Fibroblast of upper back skin (primary cell): ENCODE measurements at places on chromosomes 6 and 20.
A peak's percentile ranks its signal among the peaks of the same experiment; 100 is the strongest.

DNA sequence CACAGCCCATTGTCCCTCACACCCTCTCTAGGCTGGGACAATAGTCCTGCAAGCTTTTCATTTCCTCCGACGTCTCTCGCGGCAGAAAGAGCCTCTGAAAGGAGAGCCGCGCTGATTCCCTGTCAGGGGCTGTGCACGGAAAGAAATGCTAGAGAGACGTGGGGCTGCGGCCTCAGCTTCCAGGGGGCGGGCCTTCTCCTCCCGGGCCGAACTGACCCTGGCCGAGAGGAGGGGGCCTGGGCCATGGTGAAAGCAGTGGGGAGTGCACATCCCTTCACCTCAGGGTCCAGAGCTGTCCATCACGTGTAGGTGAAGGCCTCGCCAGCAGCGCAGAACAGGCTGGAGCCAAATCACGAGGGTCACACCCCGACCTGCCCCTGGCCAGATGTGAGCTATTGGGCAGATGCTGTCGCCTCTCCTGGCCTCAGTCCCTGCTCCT, 220.4 kb downstream of the TAF4 start:
- DNase-seq, result no peak

- no peak for DNase-seq
These were observed 27.3 kb upstream of the HFE start for GRCh38 chr6:26059941-26060340.

GRCh38 chr6:51490101-51490500, 597.3 kb downstream of the PKHD1 start:
- DNase-seq, result no peak

GRCh38 chr6:71766796-71767195, 119.6 kb upstream of the RIMS1 start:
- DNase-seq, result no peak

DNA sequence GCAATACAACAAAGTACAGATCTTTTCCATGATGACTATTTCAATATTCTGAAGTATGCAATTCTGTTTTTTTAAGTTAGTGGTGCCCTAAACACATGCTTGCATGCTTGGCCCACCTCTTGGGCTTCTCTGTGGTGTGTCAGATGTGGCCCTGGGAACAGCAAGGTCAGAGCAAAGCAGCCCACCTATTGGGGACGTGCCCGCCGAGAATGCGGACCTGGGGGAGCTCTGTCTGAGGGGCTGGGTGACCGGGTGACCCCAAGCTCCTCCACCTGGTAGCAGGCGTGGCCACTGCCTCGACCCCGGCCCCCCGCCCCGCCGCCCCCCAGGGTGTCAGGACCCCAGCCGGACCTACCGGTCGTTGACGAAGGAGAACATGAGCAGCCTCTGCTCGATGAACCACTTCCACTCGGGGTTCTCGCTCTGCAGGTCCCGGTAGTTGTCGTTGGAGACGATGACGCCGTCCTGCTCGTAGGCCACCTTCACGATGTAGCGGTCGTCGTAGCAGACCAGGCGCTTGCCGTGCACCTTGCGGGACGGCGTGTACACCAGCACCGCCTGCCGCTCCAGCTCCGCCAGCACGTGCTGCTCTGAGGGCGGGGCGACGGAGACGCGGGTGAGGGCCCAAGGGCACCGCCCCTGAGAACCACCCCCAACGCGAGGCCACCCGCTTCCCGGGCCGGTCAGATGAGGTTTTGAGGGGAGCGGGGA, 28.3 kb downstream of the ZC3H12D start:
- DNase-seq, result no peak

DNA sequence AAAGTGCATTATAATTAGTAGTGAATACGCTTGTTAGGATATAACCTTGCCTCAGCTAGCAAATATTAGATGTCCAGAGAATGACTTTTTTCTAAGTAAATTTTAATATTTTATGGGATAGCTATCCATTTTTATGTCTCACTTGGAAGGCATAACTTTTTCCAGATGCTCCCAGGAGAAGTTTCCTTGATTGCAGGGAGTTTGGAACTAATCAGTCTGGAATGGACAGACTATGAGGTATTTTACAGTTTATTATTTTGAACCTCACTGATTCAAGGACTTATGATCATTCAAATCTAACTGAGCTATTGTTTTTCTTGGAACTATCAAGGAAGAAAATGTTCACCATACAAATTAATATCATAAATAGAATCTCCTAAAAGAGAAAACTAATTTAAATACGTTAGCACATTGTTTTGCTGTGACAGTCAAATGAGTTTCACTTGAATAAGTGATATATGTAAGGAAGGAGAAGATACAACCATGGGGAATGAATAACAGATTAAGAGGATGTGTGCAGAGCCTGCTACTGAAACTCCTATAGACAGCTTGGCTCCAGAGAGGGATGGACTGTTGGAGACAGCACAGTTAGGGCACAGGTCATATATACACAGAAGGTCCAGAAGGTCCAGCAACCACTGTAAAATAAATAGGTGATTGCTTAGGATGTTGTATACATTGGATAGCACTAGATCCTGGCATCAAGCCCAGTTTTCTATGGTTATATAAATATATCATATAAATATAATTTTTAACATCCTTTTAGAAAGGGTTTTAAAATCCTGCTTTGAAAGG, 20.6 kb upstream of the LCA5 start:
- peak; percentile 25 for DNase-seq

GRCh38 chr6:138082232-138082631, 25.0 kb downstream of the PERP start:
- DNase-seq, result no peak

- no peak for DNase-seq
These were observed 151.1 kb upstream of the ESR1 start for GRCh38 chr6:151656392-151656791.

GRCh38 chr6:42451333-42452170, at the start of gene TRERF1:
Gene TRERF1, minus strand, starts transcription at chr6:42451926. Its CDS starts 182,336 bp downstream, at chr6:42269590.
- peak; percentile 84 for DNase-seq

GRCh38 chr6:146200176-146200575, 171.3 kb downstream of the GRM1 start:
- peak; percentile 89 for DNase-seq

DNA sequence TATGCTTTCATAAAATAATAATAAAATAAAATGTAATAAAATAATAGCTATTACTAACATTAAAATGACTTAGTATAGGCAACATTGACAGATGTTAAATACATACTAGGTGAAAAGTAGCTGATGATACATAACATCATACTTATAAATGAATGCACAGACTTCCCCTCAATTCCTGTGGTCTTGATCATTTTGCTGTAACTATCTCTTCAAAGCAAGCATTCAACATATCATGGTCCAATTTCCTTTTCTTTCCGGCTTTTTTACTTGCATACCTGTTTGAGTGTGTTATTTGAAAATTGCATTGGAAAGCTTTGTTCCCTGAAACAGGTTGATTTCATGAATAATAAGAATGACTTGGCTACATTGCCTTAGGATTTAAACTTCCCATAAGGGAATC, 309.3 kb downstream of the HDGFL1 start:
- DNase-seq, result peak; percentile 67

- peak; percentile 25 for DNase-seq
These were observed 727.3 kb downstream of the MAFB start for GRCh38 chr20:39961637-39962244.

GRCh38 chr6:157847846-157848245, 24.8 kb downstream of the SNX9 start:
- no peak for DNase-seq

DNA sequence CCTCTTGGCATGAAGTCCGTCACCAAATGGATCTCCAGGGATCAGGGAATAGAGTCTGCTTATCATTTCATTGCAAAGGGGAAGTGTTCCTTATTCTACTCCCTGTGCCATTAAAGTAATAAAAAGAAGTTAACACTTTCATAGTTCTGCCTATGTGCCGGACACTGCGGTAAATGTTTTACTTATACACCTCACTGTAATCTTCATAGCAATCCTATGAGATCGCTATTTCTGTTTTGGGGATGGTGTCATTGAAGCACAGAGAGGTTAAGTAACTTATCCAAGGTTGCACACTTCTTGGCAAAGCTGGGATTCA, 177.7 kb downstream of the TSHZ2 start:
- DNase-seq, result no peak

GRCh38 chr6:141607956-141608355, 524.8 kb upstream of the GJE1 start:
- DNase-seq, result no peak

DNA sequence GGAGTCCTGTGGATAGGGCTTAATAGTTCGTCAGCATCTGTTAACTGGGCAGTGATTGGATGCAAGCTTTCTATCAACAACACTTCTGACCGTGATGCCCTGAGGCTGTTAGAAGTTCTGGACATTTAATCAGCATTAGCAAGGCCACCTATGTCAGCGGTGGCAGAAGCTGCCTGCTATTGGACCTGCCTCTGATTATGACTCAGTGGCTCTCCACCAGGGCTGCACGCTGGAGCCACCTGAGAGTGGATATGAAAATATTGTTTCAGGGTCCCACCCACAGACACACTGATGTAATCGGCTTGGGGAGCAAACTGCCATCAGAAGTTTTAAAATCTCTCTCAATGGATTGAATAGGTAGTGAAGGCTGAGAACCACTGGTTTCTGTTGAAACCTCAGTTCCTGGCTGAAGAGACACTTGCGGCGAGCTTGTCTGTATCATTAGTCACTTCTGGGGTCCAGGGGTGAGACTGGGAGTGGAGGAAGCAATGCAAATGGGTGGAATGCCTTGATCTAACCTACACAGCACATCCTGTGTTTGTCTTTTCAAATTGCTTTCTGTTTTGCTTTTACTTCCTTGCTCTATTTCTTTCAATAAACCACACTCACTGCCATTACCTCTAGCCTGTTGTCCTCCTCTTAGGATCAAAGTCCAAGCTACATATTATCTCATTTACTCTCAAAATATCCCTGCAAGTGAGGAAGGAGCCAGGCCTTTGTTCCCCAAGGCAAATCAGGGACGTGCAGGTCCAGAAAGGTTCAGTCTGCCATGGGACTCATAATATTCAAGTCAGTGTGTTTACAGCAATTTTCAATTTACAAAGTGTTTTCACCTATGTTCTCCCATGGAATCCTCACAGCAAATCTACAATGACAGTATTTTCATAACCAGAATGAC, 4.2 kb downstream of the CLIC5 start:
- no peak for DNase-seq

- no peak for DNase-seq
These were observed 147.6 kb downstream of the SYNDIG1 start for GRCh38 chr20:24617080-24617432.

GRCh38 chr20:18258126-18258860, 30.0 kb upstream of the ZNF133 start:
- no peak for DNase-seq

- DNase-seq, result no peak
These were observed 183.6 kb upstream of the SPTLC3 start for GRCh38 chr20:12825226-12825595.

DNA sequence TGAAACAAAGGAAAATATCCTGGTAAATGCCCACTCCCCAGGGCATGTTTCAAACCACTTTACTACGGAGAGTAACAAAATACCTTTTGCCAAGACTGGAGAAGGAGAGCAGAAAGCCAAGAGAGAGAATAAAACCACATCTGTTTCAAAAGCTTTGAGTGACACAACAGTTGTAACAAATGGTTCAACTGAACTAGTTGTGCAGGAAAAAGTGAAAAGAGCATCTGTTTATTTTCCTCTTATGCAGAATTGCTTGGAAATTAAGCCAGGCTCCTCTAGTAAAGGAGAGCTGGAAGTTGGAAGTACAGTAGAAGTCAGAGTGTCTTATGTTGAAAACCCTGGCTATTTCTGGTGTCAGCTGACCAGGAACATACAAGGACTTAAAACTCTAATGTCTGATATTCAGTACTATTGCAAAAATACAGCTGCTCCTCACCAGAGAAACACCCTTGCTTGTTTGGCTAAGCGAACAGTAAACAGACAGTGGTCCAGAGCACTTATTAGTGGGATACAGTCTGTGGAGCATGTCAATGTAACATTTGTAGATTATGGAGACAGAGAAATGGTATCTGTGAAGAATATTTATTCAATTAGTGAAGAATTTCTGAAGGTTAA, 2.6 kb downstream of the TDRD6 start:
- no peak for DNase-seq

DNA sequence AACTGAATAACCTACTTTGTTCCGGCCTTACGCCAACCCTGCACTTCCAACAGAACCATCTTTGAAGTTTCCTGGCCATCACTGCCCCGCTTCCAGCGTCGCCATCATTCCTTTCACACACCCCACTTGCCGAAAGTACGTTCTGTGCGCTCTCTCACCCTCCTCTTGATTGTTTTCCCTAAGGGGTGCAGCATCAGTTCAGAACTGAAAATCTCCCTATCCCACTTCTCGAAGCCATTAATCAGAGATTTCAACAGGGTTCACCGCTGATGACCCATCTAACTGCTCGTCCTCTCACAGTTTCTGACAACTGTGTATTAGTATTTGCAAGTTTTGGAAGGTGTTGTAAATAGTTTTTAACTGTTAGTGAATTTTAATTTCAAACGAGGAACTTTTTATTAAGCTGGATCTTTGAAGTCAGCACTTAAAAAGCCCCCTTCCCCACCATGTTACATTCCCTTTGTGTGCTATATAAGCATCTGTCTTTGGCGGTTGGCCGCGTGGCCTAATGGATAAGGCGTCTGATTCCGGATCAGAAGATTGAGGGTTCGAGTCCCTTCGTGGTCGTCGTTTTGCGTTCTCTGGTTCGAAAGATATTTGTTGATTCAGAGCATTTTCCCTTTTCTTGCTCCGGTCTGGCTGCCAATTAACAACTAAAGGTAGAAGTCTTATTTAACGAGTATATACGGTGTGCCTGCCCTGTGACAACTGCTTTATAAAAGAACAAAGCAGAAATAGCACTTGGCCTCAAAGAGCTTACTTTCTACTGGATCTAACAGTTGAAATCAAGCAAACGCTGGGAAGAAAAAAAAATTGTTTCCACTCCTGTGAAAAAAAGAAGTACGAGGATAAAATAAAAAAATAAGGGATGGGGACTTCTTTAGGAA, 42.6 kb downstream of the TRIM27 start:
- DNase-seq, result peak; percentile 81
